NCI-H187 treated with DMSO at 0.1 percent for 48 hours (cell line): ENCODE measurements at places on chromosomes 12 and 14.

DNA sequence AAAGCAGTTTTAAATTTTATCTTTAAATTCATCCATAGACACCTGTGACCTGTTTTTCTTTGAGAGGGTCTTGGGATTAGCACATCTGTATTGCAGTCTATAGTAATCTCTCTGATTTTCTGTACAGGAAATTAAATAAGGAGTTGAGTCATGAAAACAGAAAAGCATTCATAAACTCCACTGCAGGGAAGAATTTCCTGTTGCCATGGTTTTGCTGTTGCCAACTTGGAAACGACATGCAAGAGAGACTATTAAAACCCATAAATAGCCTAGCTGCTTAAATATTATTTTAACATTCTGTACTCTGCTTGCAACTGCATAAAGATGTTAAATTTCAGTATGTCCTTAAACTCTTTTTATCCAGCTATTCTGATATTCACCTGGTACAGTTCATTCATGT lies 281.0 kb upstream of the RGS6 start:
- no peak for DNase-seq

DNA sequence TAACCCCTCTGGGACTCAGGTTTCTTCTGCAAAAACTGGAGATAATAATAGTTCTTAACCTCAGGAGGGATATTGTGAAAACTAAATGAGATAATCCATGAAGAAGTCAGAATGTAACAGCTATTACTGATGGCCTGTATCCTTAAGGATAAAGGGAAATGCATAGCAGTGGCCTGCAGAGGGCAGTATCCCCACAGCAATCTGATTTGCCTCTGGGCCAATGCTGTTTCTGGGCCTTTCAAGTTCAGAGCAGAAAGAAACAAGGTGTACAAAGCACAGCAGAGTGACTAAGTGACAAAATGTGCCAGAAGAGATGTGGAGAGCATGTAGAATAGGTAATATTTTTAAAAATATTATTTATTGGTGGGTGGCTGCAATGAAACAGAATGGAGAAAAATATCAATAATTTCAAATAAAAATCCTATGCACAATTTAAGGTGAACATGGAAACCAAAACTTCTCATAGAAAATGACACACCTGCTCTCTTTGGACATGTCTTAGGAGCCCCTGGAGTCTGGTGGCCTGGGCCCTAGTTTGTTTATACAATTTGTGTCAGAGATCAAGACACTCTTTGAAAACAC lies 90.3 kb downstream of the C12orf75 start:
- peak; percentile 23 for DNase-seq

DNA sequence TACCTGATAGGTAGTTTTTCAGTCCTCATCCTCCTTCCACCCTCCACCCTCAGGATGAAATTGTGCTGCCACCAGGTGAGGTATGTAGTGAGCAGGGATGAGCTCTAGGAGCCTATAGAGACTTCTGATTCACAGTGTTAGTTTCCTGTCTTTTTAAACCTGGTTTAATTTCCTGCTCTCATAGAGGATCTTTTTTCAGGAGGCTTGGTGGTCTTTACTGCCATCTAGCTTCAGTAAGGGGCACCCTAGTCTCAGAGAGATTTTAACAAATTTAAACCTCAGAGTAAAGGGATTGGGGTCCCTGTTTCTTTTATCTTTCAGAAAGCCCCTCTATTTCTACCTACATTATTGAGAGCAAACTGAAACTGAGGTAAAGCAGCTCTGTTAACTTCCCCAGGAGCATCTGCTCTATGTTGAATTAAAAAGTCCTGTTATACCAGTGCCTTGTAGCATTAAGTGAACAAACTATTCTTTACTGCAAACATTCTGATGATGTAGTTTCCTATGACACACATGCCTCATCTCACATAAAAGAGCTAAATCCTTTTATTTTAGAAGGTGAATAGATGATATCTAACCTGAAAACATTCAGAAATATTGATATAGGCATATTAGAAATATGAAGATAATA lies 172.2 kb upstream of the DDHD1 start:
- DNase-seq, result no peak

GRCh38 chr12:121026274-121027045 lies 10.2 kb upstream of the C12orf43 start:
- DNase-seq, result no peak

- no peak for DNase-seq
Observed at GRCh38 chr14:65153101-65153500, 50.8 kb upstream of the MAX start.

GRCh38 chr14:57486767-57487379 lies 6.8 kb downstream of the CCDC198 start:
- DNase-seq, result peak; percentile 32

DNA sequence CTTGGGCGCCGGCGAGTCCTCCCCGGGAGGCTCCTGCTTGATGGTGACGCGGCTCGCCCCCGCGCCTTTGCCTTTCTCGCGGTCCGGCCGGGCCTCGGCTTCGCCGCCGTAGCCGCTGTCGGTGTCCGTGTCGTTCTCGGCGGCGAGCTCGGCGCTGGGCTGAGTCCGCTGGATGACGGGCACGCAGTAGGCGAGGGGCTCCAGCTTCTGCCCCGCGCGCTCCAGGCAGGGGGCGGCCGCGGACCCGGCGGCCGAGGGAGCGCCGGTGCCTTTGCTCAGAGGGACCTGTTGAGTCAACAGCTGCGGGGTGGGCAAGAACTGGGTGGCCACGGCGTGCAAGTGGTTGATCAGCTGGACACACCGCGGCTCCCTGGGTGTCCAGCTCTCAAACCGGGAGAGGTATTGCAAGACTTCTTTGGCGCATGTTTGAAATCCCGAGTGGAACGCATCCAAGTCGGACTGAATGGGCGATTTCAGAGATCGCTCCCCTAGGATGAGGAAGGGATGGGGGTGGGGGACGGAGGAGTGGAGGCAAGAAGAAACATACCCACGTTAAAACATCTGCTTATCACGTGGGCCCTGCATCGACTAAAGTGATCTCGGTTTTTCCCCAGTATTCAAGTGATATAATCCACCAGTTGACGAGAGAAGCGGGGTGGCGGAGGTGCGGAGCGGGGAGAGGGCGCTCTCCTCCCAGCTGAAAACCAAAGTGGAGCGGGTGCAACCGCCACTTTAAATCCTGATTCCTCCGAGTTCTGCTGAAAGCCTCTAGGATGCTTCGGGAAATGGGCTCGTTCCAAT lies 2.0 kb downstream of the BHLHE41 start:
- DNase-seq, result no peak

DNA sequence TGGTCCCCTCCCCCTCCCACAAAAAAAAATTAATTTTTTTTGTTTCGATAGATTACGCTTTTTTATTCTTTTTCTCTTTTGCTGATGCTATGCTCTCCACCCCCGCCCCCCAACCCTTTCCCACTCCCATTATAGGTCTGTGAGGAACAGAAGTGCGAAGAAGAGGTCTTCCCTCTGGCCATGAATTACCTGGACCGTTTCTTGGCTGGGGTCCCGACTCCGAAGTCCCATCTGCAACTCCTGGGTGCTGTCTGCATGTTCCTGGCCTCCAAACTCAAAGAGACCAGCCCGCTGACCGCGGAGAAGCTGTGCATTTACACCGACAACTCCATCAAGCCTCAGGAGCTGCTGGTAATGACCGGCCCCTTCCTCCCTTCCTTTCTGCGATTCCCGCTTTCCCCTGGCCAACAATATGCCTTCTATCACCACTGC lies 2.3 kb downstream of the CCND2 start:
- no peak for DNase-seq

DNA sequence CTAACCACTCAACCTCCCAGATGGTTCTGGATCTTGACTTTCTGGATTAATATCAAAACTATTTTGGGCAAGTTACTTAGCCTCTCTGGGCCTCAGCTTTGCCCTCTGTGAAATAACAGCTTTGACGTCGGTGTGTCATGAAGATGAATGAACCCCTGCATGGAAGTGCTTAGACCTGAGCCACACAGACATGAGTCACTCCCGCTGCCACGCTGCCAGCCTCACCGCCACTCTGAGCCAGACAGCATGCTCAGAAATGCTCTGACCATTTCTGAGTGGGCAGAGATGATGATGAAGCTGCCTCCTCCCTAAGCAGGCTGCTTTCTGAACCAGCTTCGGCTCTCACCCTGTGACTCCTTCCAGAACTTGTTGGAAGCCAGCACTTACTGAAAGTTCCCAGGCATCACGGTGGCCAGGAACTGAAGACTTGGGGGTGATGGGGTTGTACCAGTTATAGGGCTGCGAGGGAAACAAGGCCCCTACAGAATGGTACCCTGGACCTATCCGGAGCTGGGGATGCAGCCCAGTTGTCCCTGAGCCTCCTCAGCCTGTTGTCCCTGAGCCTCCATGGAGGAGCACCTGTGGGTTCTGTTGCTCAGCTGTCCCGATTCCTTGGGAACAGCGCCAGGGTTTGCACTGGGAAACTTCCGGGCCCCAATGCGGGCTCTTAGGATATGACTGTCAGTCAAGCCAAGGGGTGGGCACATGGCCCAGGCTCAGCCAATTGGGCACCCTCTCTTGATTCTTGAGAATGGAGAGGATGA lies 2.0 kb upstream of the CCDC197 start:
- DNase-seq, result no peak

DNA sequence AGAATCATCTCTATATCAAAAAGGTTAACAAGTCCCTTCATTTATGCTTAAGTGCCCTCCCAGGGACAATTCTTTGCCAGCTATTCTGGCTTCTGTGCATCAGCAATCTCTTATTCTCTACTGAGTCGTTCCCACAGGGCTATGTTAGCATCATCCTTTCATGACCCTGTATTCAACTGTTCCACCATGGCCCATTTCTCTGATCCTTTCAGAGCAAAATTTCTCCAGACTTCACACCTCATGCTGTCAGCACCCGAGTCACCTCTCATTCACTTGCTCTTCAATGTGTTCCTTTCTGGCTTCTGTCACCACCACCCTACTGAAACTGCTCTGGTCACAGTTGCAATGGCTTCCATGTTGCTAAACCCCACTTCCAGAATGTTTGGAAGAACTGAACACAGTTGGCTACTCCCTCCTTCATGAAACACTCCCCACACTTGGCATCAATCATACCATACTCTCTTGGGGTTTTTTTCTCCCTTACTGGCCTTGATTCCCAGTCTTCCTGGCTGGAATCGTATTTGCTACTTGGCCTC lies 159.5 kb upstream of the HMGA2 start:
- no peak for DNase-seq

GRCh38 chr12:45532113-45532512 lies 197.4 kb upstream of the ARID2 start:
- DNase-seq, result no peak

GRCh38 chr12:94326727-94327126 lies 132.9 kb downstream of the CEP83 start:
- DNase-seq, result no peak

- no peak for DNase-seq
Observed at GRCh38 chr14:90398841-90399540, 2.2 kb downstream of the CALM1 start.
